ENCODE measurements at places on chromosomes 6 and 20.

- DNase-seq: no peak
Measured at GRCh38 chr20:57828696-57829095, 118.9 kb upstream of the PMEPA1 start.

DNA sequence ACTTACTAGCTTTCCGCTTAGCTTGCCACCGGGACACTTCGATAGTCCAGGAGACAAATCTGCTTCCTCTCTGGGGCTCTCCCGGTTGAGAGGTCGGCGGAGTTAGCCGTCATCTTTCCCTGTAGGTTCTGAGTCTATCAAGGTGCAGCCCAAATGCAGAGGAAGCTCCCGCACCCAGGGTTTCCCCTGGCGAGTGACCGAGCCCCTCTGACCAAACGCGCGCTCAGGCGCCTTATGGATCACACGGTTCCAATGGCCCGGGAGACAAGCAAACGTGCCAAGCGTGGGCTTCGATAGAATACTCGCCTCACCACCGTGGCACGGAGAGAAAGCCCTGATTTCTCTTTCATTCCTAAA lies 15.8 kb upstream of the FOXC1 start:
- DNase-seq: no peak

DNA sequence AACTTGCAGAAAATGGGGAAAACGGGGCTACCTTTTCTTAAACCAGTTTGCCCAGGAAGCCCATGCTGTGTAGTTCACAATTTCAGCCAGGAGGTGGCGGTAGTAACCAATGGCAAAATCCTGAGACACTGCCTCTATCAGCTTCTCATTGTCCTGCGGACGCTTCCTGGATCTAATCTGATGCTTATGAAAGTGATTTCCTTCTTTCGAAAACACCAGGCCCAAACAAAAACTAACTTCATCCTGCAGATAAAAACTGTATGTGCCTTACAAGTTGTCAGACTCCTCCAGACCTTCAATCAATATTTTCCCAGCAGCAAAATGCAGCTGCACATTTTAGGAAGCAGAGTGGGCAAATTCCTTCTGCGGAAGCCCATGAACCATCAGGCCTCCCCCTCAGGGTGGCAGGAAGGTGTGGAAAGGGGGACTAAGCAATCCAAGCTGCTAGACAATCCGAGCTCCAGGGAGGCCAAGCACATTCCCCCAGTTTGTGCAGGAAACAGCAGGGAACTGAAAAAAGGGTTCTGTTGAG lies 88.5 kb downstream of the LY86 start:
- peak; percentile 58 for DNase-seq

GRCh38 chr6:95208621-95209020 lies 368.7 kb upstream of the MANEA start:
- DNase-seq: no peak

DNA sequence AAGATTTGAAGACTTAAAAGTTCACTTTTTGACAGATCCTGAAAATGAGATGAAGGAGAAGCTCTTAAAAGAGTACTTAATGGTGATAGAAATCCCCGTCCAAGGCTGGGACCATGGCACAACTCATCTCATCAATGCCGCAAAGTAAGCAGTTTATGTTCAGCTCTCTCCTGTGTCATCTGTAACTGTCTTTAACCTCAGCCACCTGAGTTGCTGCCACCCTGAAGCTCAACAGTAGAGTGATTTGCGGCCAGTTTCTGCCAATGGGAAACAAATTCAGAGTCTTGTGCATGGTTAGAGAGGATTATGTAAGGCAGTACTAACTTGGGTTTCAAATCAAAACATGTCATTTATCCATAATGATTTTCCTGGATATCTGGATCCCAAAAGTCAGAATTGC lies 10.1 kb downstream of the TNFAIP3 start:
- no peak for DNase-seq

GRCh38 chr6:155287762-155288161 lies 23.9 kb downstream of the CLDN20 start:
- no peak for DNase-seq

DNA sequence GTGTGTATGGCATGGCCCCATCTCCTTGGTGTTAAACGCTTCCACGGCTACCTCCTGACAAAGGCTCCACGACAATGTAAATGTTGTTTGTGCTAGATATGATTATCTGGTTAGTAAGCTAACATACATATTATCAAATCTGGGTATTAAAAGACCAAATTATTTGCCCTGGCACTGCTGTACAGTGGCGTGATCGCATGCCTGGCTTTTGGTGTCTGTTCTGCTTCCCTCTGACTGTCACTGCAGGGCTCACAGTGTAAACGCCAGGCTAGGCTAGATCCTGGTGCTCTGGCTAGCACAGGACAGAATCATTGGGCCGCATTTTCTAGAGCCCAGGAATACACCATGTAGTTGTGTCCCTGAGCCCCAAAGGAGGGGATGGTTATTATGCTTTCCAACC lies 38.7 kb downstream of the CD164 start:
- no peak for DNase-seq

GRCh38 chr6:119303164-119303887 lies 46.2 kb downstream of the MAN1A1 start:
- DNase-seq: no peak

- no peak for DNase-seq
Measured at GRCh38 chr6:139472351-139473015, 98.0 kb upstream of the CITED2 start.

DNA sequence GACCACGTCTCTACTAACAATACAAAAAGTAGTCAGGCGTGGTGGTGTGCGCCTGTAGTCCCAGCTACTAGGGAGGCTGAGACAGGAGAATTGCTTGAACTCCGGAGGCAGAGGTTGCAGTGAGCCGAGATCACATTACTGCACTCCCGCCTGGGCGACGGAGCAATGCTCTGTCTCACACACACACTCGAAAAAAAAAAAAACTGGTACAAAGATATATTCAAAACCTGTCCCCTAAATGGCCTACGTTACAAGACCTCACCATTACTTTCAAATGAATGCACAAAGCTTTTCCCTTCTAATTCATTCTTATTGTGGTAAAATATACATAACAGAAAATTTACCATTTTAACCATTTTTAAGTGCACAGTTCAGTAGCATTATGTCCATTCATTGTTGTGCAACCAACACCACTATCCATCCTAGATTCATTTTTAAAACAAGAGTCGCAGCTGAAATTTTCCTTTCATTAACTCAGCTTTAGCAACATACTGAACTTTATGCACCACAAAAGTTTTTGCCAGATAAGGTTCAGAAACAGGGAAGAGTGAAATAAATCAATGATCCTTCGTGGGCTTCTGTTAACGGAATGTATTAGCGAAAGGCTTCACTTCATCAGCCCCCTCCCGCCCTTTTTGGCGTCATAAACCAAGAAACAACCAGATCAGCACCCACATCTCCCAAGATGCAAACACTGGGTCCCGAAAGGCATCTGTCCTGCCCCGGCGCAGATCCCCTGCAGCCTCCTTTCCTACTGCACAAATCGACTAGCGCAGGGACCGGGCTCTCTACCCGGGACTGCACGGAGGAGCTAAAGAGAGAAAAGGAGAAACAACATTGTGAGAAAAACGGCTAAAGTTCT lies 825 bp upstream of the FAM135A start:
- DNase-seq: no peak

DNA sequence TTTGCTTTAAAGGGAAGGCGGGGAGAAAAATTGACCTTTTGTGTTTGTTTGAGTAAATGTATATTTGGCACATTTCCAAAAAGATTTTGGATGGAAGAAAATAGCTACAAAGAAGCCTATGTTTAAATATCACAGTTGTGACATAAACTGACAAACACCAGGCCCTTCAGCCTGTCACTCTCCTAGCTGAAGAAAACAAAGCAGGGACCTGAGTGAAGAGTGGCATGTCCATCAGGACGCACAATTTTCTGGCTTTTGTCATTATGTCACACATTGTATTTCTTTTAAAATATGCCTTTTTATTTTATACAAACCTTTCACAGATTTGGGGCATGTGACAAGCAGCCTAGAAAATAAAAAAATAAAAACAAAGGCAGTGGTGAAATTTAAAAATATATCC lies 241.2 kb downstream of the OGFRL1 start:
- no peak for DNase-seq

DNA sequence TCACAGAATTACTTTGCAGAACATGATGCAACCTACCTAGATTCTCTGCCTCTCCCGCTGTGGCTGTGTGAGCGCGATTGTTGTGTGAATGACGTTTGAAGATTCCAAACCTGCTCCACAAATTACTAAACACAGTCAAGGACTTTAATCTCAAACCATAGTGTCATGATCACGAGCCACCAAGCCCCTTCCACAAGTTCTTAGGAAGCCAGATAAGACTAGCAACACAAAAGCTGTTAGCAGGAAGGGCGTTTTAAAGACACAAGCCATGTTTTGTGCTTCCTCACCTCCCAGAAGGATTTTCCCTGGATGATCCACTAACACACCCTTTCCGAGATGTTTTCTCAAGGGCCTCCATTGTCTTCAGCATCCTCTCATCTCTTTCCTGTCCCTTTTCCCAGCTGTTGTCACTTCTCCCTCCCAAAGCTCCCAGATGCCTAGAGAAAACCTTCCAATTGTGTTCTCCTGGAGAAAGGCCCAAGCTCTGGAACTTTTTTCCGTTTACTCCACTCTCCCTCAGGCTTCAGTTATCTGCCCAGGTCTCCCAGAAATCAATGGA lies 12.8 kb downstream of the OPN5 start:
- no peak for DNase-seq

GRCh38 chr6:52560462-52560861 lies 16.4 kb downstream of the TRAM2 start:
- no peak for DNase-seq

DNA sequence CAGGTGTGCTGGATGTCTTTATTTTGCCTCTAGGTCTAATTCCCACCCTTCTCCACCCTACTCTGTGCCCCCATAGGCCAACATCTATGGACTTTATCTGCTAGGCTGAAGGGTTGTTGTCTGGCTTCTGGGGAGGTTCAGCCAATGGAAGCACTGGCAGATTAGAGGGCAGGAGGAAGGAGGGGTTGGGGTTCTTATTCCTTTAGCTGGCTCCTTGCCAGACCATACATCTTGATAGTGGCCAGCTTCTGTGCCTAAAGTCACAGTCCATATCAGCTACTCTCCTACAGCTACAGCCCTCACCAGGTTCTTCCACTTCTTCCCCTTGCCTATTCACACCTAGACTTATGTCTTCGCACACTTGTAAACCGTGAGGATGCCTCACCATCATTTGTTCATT lies 41.1 kb downstream of the ROS1 start:
- DNase-seq: no peak

DNA sequence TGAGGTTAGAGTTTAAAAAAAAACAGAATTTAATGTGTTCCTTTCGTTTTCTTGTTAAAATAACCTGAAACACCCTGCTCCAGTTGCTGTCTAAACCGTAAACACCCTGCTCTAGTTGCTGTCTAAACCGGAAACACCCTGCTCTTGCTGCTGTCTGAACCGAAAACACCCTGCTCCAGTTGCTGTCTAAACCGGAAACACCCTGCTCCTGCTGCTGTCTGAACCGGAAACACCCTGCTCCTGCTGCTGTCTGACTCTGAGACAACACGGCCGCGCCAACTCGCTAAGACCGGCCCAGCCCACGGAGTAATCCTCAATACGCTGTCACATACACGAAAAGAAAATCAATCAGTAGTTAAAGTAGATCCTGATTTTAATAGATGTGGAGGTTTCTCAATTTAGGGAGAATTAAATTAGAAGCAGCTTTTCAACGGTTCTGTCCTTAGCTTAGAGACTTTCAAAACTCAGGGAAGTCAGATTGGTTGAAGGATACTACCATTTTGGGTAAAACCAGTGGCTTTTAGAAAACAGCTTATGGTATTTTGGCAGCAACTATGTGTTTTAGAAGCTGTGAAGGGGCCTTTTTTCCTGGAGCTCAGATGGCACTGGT lies 98.3 kb downstream of the RAMACL start:
- no peak for DNase-seq

GRCh38 chr6:69349771-69350170 lies 447.0 kb downstream of the LMBRD1 start:
- no peak for DNase-seq

DNA sequence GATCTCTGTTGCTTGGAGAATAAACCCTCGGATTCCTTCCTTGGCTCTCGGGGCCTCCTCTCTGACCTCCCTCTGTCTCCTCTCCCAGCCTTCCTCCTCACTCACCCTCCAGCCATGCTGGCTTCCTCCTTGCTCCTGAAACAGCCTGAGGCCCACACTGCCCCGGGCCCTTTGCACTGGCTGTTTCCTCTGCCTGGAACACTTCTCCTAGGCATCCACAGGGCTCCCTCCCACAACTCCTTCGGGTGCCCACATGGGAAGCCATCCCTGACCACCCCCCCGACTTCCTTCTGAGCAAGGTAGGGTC lies 87.7 kb downstream of the CEBPB start:
- DNase-seq: no peak

DNA sequence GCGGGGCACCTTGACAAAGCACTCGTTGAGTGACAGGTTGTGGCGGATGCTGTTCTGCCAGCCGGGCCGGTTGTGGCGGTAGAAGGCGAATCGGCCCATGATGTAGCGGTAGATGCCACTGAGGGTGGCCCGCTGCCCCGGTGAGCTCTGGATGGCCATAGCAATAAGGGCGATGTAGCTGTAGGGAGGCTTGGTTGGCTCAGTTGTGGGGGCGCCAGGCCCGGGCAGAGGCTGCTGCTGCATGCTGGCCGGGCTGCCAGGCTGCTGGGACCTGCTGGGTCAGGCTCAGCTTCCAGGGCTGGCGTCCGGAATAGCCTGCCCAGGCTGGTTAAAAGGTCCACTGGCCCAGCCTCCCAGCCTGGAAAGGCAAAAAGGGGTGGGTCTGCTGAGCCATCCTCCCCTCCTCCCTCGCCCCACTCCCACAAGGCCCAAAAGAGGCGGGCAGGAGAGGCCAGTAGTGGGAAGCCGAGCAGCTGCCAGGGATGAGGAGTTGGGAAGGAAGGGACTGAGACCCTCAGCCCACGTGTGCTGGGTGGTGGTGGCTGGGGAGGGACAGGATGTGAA lies at the start of gene FOXS1:
Gene FOXS1 (minus strand): TSS at position 305 of the 564 bp plus-strand sequence. CDS start 62 bp downstream, at position 243.
- DNase-seq: no peak

- DNase-seq: no peak
Measured at GRCh38 chr6:7541175-7542064, at the start of gene DSP. TSS of gene DSP (plus strand) at chr6:7541671. CDS start at chr6:7541916, 245 bp downstream.

- no peak for DNase-seq
Measured at GRCh38 chr20:18250217-18250616, 38.1 kb upstream of the ZNF133 start.

GRCh38 chr6:148593130-148593812 lies 153.6 kb upstream of the UST start:
- no peak for DNase-seq

- DNase-seq: no peak
Measured at GRCh38 chr6:35777356-35778102, 1.1 kb downstream of the CLPSL2 start.

- DNase-seq: no peak
Measured at GRCh38 chr6:33806841-33807240, 3.0 kb upstream of the MLN start.

GRCh38 chr6:45075246-45075645 lies 252.9 kb upstream of the RUNX2 start:
- peak; percentile 95 for DNase-seq

GRCh38 chr6:141729146-141729545 lies 403.6 kb upstream of the GJE1 start:
- DNase-seq: no peak

DNA sequence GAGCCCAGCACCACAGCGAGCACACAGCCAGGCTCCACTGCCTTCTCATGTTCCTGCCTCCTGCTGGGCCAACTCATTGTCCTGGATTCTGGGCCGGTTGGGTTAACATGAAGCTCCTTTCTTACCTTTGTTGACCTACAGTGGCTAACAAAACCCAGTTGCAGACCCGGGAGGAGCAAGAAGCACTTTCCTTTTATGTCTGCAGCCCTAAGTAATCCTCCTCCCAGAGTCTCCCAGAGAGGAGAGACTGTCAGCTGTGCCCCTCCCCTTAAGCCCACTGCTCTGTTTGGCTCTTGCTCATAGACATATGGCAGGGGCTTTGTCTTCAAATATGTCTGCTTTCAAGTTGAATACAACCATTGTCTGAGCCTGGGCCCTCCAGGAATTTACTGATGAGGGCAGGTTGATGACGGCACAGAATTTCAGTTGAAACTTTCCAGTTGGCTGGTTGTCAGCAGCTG lies 55.2 kb downstream of the PSMB1 start:
- no peak for DNase-seq
